ENCODE measurements at places on chromosomes 7 and 10.

GRCh38 chr7:17965603-17966002, 25.3 kb upstream of the SNX13 start:
- no peak for DNase-seq

GRCh38 chr10:63143987-63144386, 10.9 kb downstream of the NRBF2 start:
- DNase-seq = no peak

- DNase-seq = no peak
Measured at GRCh38 chr10:30531751-30532530, 97.6 kb downstream of the LYZL2 start.

DNA sequence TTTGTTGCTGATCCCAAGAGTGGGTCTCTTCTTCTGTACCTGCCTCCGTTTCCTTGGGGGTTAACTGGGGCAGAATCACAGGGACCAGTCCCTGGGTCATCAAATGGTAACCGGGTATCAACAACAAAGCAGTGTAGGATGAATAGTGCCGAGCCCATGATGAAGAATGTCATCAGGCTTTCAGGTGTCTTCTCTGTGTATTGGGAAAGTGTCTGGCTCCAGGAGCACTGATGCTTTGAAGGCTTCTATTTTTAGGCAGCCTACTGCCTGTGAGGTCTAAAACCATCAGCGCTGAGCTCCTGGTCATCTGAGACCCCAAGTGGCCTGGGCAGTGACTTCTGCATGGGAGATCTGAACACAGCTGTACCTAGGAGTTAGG, 48.2 kb upstream of the SHH start:
- DNase-seq = no peak

- DNase-seq = no peak
Measured at GRCh38 chr7:23471106-23471859, 992 bp upstream of the IGF2BP3 start.

DNA sequence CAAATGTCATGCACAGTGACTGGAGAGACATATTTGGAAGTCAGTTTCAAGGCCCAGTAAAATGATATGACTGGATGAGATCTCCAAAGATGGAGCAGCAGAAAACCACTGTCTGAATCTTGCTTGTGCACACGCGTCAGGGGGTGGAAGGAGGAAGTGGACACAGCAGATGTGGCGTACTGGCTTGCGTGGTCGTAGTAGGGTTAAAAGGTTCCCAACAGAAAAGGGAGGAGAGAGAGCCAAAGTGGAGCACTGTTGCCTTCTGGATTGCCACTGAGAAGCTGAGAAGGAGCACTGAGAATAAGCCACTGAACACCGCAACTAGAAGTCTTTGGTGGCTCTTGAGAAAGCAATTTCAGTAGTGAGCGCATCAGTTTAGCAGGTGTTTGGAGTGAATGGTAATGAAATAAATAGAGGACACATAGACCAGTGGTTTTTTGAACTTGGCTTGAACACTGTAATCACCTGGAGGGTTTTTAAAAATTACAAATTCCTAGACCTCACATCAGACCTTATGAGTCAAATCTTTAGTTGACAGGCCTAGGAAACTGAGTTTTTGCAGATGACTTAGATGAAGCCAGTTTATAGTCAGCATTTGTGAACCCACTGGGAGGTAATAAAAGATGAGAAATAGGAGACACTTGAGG, 227.3 kb downstream of the PTEN start:
- no peak for DNase-seq

DNA sequence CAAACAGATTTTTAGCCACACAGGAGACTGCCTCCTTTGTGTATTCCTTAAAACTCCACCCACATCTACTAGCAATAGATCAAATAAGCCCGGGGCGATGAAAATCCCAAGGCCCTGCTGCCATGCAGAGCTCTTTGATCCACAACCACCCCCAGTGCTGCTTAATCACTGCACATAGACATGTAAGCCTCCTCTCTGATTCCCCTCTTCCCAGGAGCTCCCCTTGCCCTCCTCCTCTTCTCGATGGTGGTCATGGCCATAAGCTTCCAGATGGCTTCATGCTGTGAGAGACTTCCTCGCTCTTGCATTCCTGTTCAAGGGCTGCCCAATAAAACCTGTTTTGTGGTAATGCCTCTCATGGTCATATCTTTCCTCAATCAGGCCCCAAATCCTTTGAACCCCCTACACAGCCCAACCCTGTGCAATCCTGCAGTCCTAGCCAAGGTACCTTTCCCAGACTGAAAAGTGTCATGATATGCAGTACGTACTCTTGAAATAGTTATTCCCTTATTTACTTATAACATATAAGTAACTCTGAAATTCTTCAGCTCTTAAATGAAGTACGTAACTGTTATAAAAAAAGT, 158.5 kb downstream of the CACNA2D1 start:
- no peak for DNase-seq

DNA sequence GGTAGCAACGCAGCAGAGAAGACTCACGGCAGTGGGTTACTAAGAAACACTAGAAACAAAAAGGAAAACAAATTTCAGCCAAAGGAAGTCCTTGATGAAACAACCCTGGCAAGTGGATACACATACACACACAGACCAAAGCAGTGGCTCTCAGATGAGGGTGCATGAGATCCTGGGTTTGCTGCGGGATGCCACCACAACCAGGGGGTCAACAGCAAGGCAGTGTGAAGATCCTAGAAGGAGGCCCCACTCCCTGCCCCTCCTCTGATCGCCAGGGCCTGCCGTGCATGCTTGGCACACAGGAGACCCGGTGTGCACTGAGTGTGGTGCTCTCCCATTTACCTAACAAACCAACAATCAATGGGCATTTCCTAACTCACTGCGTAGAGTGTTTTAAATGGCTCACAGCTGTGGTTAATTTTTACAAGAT, 252.3 kb upstream of the KLF14 start:
- DNase-seq = no peak

- DNase-seq = no peak
Measured at GRCh38 chr10:75228834-75229233, 6.9 kb downstream of the COMTD1 start.

DNA sequence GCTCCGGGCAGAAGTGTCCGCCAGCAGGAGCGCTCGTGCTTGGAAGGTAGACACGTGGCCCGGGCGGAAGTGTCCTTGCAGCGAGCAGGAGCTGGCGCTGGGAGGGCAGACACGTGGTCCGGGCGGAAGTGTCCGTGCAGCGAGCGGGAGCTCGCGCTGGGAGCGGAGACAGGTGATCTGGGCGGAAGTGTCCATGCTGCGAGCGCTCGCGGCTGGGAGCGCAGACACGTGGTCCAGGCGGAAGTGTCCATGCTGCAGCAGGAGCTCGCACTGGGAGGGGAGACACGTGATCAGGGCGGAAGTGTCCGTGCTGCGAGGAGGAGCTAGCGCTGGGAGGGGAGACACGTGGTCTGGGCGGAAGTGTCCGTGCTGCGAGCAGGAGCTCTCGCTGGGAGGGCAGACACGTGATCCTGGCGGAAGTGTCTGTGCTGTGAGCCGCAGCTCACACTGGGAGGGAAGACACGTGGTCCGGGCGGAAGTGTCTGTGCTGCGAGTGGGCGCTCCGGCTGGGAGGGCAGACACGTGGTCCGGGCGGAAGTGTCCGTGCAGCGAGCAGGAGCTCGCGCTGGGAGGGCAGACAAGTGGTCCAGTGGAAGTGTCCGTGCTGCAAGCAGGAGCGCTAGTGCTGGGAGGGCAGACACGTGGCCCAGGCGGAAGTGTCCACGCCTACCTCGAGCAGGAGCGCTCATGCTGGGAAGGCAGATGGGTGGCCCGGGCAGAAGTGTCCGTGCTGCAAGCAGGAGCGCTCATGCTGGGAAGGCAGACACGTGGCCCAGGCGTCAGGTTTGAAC, 41.1 kb upstream of the PRKAR1B start:
- peak; percentile 19 for DNase-seq

GRCh38 chr7:68279827-68280400, 1283.3 kb downstream of the TYW1 start:
- no peak for DNase-seq

- DNase-seq = no peak
Measured at GRCh38 chr10:31921031-31921430, 7.6 kb downstream of the ARHGAP12 start.

GRCh38 chr7:571096-571717, 51.6 kb upstream of the PDGFA start:
- no peak for DNase-seq

GRCh38 chr10:7170626-7171322, 240.1 kb downstream of the SFMBT2 start:
- DNase-seq = no peak

- no peak for DNase-seq
Measured at GRCh38 chr7:4610768-4611467, 71.2 kb upstream of the FOXK1 start.

GRCh38 chr10:88116971-88117626, 253.7 kb downstream of the PTEN start:
- DNase-seq = peak; percentile 20

DNA sequence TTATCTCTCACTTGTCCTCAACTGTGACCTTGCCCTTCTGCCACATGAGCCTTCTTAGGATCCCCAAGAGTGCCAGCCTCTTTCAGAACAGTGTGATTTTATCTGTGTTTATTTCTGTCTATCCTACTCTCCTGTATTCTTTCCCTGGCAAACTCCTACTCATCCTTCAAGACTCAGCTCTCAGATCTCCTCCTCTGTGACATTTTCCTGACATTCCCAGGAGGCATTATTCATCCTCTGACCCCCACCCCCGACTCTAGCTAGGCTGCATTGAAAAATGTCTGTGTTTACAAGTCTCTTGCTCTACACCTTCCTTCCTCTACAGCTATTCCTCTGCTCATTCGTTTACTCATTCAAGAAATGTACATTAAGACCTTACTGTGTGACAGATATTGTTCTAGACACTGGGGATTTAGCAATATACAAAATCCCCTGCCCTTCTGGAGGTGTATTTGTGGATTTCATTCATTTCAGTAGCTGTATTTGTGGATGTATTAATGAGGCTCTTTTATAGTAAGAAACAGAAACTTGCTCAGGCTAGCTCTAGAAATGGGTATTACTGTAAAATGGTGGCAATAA, 61.4 kb upstream of the COMTD1 start:
- DNase-seq = no peak

Data from stimulated activated CD8-positive, alpha-beta memory T cell treated with anti-CD3 and anti-CD28 coated beads, Interleukin-15, amount 100 ng/mL, for 4 hours (primary cell).